ENCODE measurements at places on chromosomes 4 and X.

- DNase-seq, result no peak
Measured at GRCh38 chr4:94828882-94829281, 71.1 kb downstream of the BMPR1B start.

- no peak for DNase-seq
Measured at GRCh38 chr4:157421365-157421764, 200.8 kb downstream of the GRIA2 start.

DNA sequence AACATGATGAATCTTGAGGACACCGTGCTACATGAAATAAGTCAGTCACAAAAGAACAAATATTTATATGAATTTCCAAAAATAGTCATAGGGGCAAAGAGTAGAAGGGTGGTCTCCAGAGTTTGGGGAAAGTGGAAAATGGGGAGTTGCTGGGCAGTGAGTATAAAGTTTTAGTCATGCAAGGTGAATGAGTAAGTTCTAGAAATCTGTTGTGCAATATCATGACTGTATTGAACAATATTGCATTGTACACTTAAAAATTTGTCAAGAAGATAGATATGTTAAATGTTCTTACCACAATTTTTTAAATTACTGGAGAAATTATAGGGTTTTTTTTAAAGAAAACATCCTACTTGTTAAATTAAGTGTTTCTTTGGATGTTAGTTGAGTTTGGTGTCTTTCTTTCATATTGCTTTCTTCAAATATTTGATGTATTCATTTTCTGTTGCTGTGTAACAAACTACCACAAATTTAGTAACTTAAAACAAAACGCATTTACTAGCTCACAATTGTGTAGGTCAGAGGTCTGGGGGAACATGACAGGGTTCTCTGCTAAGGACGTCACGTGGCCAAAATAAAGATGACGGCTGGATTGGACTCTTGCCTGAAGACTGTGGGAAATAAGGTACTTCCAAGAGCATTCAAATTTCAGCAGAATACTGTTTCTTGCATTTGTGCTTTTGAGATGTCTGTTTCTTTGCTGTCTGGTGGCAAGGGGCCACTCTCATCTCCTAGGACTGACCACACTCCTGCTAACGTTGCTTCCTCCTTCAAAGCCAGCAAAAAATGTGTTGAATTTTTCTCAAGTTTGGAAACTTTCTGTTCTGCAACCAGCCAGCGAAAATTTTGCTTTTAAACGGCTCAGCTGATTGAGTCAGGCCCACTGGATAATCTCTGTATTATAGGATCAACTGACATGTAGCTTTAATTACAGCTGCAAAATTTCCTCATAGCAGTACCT lies 76.7 kb downstream of the CPEB2 start:
- DNase-seq, result no peak

GRCh38 chr4:156778093-156778492 lies 193.5 kb downstream of the PDGFC start:
- no peak for DNase-seq

GRCh38 chrX:133380711-133381619 lies 34.3 kb downstream of the GPC4 start:
- DNase-seq, result no peak

- DNase-seq, result no peak
Measured at GRCh38 chrX:45758738-45759397, 558.2 kb upstream of the DIPK2B start.

DNA sequence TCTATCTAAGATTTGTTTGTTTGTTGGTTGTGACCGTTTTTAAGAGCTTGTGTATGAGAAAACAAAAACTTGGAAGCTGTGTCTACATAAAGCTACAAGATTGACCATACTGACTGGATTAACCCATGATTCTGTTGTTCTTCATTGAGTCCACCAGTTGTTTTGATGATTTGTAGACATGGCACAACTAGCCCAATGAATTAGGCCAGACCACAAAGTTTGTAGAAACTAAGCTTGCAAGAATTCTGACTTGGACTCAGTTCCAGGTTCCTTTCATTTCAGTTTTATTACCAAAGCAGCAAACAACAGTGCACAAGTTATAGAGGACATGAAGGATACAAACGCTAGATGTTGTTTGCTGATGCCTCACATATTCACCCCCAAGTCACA lies 119.3 kb downstream of the RASGEF1B start:
- DNase-seq, result no peak

DNA sequence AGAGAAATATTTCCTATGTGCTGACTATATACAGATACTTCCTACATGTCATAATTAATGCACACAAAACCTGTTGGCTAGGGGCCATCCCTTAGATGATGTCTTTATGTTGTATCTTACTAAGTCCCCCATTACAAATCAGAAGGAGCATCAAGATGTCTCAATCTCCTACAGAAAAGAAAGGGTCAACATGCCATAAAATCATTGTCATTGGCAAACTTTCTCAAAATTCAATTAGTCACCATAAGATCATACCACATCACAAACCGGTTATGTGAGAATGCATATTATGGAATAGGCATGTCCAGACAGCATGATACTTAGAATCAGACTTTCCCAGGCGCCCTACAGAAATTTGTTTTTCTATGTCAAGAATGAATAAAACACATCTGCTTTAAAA lies 175.2 kb upstream of the TET2 start:
- DNase-seq, result no peak

DNA sequence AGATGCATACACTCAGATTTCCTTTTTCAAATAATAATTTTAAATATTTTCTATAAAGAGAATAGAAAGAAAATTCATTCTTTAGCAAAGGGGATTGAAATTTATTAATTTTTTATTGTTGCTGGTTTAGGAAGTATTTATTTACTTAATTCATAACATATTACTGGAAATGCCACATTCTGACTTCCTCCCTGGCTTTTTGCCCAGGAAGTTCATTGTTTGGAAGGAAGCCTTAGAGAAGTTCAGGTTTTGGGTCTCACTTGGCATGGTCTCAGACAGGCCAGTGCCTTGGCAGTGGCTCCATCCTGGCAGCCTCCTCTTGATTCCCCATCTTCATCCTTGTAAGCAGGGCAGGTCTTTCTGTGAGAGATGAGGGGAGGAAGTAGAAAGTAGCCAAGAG lies 50.5 kb downstream of the IL15 start:
- DNase-seq, result no peak

DNA sequence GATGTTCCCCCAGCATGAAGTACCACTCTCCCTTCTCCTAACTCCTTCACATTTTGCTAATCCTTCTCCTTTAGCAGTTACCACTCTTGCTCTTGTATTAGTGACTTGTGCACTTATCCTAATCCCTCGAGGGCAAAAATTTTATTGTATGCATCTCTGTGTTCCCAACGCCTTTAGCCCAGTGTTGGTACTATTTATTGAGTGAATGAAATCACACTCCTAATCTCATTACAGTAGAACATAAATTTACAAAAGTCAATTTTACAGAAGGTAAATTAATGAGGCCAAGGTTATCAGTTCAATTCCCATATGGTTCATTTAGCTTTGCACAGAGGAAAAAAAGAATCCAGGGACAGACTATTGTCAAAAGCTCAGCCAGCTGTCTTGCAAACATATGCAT lies 178.4 kb downstream of the NR3C2 start:
- no peak for DNase-seq

DNA sequence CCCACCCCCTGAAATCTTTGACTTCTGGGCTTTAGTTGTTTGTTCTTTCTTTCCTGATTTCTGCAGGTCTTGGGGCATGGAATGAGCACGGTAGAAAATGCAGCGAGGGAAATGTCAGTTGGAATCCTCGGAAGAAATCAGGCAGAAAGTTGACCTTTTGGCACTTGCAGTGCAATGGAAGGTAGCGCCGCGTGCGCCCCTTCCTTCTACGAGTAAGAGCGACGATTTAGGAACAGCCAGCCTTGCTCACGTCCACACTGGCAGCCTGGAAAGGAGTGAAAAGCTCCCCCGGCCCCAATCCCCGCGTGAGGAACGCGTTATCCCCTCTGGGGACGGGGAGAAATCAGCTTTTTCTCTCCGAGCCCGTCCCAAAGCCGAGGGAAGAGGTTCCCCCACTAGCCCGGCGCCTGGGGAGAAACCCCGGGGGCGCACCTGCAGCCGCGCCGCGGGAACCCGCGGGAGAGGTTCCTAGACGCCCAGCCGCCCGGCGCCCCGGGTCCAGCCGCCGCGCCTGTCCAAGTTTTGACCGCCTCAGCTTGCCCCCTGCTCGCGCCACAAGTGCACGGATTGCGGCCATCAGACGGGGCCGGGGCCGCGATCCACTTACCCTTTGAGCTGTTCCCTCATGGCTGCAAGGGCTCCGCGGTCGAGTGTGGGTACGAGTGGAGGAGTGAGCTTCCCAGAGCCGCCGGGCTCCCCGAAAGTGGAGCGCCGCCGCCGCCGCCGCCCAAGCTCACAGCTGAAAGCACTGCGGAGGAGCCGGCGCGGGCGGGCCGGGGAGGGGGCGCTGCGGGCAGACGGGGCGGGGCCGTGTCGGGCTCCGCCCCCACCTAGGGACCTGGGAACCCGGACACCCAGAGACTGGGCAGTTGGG lies 194.6 kb upstream of the FTHL17 start:
- no peak for DNase-seq

- DNase-seq, result no peak
Measured at GRCh38 chr4:65515646-65516045, 154.6 kb downstream of the EPHA5 start.

- no peak for DNase-seq
Measured at GRCh38 chr4:79996851-79997250, 76.2 kb downstream of the ANTXR2 start.

GRCh38 chr4:126520731-126521130 lies 1112.0 kb upstream of the INTU start:
- DNase-seq, result no peak

DNA sequence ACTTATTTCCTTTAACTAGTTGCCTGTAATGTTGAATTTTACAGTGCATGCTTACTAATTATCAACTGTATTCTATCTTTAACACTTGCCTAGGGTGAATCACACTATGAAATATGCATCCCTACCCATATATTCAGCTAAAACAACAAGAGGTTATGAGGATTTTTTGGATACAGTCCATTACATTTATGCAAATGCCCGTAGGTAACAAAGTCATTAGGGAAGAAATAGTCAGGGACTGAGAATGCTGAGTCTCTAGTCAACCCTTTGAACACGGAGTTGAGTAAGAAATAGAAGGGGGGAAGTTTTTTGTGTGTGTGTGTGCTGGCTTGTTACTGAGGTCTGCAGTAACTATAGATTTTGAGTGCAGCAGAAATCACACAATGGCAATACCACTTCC lies 26.1 kb upstream of the CBLL2 start:
- no peak for DNase-seq

DNA sequence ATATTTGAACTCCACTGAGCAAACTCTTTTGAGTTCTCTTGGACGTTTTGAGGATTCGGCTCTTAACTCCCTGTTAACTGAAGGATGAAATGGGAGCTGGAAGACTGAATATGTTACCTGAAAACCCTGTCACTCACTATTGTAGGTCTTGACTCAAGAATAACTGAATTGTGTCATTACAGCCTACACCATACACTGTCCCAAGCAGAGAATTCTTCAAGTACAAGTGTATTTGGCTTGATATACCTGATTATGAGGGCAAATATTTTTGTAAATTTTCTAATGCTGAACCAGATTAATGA lies 276.1 kb downstream of the CFAP299 start:
- DNase-seq, result no peak

DNA sequence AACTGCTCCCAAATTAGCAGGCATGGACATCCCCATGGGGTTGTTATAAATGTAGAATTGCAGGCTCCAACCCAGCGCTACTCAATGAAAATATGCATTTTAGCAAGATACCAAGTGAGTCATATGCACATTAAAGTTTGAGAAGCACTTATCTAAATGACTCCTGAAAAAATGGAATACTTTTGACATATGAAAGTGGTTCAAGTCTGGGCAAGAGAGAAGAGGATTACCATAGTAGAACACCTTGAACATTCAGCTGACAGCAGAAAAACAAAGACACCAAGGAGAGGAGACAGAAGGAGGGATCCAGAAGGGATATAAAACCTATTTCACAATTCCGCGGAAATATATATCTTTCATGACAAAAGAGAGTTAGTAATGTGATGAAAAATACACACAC lies 63.2 kb upstream of the CT83 start:
- DNase-seq, result no peak

GRCh38 chrX:23737413-23737812 lies 5.7 kb downstream of the ACOT9 start:
- DNase-seq, result no peak

DNA sequence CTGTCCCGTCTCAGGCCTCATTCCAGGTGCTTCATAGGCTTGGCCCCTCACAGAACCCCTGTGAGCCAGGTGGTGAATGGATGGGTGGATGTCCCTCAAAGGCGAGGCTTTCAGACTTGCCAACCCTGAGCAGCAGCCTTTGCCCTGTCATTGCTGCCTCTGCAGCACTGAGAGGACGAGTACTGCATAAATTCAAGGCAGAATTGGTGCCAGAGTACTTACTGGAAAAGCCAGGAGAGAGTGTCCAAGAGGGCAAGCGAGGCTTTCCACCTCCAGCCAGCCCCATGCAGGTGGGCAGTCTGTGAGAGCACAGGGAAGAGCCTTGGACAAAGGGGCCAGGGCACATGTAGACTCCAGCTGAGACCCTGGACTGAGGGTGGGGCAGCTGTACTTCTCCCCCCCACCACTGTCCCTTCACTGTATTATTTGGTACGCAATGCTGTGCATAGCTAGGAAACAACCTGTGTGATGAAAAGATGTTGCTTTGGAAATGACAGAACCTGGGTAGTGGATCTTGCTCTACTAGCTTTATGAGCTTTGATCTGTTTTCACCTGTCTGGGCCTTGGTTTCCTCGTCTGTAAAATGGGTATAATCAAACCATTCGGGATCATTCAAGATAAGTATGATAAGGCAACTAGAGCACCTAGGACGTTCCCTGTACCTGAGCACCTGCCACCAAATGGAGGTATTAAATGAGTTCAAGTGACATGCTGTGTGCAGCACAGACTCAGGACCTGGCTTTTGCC lies 224.9 kb upstream of the PSAPL1 start:
- no peak for DNase-seq

GRCh38 chrX:130566028-130566683 lies 164.4 kb downstream of the RBMX2 start:
- no peak for DNase-seq

DNA sequence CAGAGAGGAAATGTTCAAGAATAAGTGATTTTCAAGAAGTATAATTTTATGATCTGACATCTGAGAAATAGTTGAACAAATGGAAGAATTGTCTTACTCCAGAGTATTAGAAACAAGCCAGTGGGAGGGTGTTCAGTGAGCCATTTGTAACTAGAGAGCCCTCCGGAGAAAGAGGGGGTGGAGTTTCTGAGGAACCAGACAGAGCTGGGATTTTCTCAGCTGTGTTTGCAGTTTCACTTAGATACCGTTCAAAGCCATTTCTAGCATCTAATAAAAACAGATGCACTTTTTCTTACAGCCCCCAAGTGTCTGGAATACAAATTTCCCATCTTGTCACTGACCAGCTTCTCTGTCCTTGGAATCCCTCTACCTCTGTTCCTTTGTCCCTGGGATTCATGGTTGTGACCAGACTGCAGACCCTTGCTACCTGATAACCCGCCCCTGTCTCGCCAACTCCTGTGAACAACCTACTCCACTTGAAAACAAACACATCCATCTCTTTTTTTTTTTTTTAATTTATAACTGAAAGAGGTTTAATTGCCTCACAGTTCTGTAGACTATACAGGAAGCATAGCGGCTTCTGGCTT lies 132.8 kb upstream of the KLF3 start:
- DNase-seq, result no peak

- DNase-seq, result no peak
Measured at GRCh38 chr4:169557061-169557636, 55.2 kb downstream of the NEK1 start.

Measured in stimulated activated CD8-positive, alpha-beta memory T cell treated with anti-CD3 and anti-CD28 coated beads, Interleukin-15, amount 100 ng/mL, for 4 hours (primary cell).